ENCODE measurements at places on chromosomes 4 and X.

- DNase-seq: no peak
These were observed 196.8 kb upstream of the ATP6AP2 start for GRCh38 chrX:40383969-40384368.

- DNase-seq: no peak
These were observed 1077.3 kb downstream of the RAPGEF2 start for GRCh38 chr4:160180211-160180610.

DNA sequence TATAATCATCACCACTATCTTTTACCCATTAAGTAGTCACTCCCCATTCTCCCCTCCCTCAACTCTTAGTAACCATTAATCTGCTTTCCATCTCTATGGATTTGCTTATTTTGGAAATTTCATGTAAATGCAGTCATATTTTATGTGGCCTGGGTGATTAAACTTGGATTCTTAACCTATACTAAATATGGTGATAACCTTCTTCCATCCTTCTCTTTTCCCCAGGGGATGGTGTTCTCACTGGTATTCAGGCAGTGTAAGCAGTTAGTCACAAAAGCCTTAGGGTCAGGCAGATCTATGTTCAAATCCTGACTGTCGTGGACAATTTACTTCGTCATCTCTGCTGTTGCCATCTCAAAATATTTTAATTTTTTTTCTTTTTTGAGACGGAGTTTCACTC, 29.6 kb downstream of the RAB40AL start:
- DNase-seq: no peak

- DNase-seq: no peak
These were observed 11.7 kb upstream of the ZBTB33 start for GRCh38 chrX:120238933-120239332.

GRCh38 chrX:119790977-119791436, 423 bp downstream of the RPL39 start:
- DNase-seq: no peak

DNA sequence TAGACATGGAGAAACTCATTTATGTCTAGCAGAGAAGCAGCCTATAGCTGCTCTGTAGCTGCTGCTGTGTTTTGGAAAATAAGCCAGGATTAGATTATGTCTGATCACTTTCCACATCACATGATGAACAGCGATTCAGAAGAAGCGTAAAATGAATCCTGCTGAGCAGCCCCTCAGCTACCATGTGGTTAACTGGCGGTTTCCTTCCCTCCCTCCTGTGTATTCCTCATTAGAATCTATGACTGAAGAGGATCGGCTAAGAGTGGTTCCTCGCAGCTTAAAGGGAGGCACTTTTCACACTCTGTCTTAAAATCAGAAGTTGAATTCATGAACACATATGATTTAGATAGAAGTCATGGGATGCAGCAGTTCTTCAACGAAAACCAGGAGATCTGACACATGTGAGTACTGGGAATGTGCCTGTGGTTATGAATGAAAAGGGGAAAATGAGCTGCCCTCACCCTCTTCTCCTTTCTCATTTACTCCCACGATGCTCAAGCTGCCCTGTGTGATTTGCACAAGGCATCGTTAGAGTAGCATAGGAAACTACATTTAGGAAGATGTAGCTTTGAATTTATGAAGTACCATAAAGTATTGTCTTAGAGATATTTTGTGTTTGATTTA, at the start of gene PPEF1:
Gene PPEF1 (plus strand): TSS at position 220 of the 624 bp plus-strand sequence. CDS start 136 bp downstream, at position 356.
- no peak for DNase-seq

DNA sequence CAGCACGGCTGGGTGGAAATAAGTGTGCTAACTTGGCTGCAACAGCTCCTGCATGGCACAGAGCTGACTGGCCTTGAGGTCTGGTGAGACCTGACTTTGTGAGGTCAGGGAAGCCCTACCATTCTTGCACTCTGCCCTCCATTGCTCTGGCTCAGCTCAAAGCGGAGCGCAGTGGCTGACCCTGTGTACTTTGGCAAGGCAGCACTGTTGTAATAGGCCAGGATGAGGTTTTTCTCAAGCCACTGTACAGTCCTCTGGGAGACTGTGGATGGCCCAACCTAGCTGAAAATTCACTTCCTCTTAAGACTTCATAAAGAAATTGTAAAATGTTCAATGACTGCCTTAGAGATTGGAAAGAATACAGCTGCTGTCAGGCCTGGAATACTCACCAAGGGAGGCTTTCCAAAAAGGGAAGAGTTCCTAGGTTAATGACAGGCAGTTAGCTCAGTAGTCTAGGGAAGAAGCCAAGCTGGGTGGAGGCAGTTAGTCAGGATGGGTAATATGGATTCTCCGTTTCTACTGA, 129.8 kb downstream of the GUCY2F start:
- DNase-seq: no peak

DNA sequence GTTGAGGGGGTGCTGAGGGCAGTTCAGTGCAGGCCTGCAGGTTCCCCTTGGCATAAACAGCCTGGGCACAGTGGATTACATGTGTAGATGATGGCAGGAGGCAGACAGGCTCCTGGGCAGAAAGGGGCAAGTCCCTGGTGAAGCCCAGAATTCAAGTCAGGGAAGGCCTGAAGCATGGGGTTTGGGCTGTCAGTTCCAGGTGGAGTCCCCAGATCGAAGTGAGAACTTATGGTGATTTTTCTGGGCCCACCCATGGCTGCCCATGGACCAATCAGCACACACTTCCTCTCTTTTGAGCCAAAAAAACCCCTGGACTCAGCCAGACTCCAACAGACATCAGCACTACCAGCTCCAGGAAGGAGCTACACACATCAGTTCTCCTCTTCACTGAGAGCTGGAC, 529.1 kb downstream of the PPARGC1A start:
- DNase-seq: no peak

- DNase-seq: no peak
These were observed 117.3 kb downstream of the FAM133A start for GRCh38 chrX:93791304-93791703.

GRCh38 chr4:5126857-5127256, 75.6 kb downstream of the STK32B start:
- no peak for DNase-seq

GRCh38 chrX:38999967-39000745, 198.9 kb downstream of the MID1IP1 start:
- no peak for DNase-seq

DNA sequence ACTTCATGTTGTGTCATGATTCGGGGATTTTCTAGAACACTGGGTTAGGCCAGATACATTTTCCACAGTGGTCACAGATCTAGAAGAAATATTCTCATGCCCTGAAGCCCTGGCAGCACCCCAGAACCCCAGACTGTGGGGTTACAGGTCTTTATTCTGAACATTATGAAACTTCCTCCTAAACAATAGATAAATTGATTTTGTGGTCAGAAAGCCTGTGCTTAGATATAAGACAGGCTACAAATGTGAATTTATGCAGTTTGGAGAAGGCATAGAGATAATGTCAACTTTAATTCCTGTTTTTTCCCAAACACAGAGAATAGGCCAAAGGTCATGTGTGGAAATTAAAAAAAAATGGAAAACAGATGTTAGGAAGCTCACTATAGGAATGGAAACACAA, 492.9 kb downstream of the SPRY1 start:
- no peak for DNase-seq

DNA sequence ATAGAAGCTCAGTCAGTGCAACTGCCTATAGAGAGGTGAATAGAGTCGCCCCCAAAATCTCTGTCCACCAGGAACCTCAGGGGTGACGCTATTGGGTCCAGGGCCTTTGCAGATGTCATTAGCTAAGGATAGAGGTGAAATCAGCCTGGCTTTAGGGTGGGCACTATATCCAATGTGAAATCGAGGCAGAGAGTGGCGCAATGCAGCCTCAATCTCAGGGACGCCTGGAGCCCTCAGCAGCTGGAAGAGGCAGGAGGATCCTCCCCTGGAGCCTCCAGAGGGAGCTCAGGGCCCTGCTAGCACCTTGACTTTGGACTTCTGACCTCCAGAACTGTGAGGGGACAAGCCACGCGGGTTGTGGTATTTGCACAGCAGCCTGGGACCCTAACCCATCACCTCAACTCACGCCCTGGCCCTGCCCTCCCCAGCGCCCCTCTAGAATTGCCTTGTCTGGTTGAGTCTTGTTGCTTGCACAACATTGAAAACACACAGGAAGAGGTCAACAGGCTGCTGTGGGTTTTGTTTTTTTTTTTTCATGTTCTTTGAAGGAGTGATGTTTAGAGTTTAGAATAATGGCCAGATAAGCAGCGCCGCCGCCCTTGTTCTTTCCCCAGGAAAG, 89.4 kb upstream of the PSAPL1 start:
- DNase-seq: no peak

- DNase-seq: no peak
These were observed 33.4 kb upstream of the ENPP6 start for GRCh38 chr4:184250795-184251669.

DNA sequence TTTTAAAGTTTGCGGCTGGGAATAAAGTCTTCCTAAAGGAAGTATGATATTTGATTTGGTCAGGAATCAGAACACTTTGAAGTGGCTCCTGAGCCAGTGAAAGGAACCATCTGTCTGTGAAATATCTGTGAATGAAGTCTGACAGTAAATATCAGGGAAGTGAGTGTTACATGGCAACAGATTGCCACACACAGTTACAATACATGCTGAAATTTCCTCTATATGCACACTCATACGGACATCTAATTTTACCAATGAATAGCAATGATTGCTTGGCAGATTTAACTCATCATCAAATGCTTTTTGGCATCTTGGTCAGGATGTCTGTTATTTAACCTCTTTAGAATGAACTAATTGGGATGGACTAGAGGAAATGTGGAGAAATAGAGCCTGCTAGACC, 1023.8 kb downstream of the FAT4 start:
- DNase-seq: no peak

GRCh38 chrX:23664496-23664895, 2.8 kb upstream of the PRDX4 start:
- no peak for DNase-seq

DNA sequence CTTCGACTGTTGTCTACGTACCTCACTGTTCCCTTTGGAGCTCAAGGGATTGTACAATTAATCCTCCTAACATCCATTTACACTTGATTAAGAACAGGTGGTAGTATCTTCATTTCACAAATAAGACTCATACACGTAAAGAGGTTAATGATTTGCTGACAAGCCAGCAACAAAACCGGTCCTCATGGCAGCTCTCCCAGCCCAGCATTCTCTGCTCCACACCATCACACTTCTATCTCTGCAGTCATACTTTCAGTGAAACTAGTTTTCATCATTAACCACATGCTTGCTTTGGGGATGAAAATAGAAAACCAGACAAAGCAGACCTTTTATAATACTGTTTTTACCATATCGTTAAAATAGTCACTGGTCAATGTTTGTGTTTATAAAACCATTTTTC, 28.7 kb upstream of the CASK start:
- DNase-seq: no peak

DNA sequence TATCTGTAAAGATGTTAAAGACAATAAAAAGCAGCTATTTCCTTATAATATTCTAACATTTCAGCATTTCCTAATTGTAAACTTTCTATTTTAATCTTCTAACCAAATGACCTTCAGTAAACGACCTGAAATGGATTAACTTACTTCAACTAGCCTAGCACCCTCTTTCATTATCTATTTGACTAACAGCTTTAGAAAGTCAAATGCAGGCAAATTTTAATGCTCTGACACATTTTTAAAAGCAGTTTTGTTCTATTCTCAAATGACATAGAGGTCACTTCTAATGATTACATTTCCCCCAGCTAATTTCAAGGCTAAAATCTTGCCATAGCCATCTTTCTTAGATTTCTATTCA, 41.9 kb downstream of the SLC7A11 start:
- no peak for DNase-seq

DNA sequence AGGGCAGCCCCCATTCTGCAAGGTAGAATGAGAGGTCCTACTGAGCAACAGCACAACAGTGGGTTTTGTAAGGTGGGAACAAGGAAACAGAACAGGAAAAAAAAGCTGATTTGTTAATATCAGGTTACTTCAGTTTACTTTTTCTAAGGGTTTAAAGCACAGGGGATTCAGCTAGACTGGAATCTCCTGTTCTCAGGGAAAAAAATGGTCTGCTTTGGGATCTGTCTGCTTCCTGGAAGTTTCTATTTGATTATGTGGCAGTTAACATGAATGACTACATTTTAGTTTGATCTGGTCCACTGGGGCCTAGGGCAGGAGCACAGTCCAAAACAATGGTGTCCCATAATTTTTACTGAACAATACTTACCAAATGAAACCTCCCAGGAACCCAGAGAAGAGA, 104.6 kb downstream of the FBXW7 start:
- DNase-seq: no peak

DNA sequence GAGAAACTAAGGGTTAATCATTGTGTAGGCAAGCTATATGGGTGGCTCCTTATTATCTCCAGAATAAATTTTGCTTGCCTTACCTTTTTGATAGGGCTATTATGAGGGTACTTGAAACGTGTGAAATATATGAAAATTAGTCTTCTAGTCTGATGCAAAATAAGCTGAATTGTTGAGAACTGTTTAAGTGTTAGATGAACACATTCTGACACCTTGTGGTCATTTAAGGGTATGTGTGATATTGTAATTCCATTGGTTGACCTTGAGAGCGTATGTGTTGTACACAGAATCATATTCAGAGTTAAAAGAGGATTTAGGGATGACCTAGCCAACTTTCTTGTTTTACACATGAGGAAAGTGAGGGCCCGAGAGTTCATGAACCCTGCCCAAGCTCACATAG, 44.6 kb upstream of the LINC00632 start:
- no peak for DNase-seq

DNA sequence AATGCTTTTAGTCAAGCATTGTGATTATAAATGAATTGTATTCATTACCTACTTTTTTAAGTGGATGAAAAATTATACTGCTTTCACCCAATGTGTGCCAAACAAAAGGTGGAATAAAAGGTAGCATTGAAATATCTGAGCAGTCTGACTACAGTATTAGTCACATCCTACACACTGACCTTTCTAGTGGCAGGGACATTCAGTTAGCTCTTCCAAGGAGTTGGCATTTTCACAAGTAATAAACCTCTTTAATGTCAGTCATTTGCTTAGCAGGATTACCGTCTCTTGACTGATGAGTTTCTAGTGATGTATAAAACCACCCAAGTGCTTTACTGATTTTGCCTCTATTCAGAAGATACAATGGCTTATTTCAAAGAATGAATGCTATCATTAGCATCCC, 687.9 kb downstream of the ARAP2 start:
- no peak for DNase-seq

DNA sequence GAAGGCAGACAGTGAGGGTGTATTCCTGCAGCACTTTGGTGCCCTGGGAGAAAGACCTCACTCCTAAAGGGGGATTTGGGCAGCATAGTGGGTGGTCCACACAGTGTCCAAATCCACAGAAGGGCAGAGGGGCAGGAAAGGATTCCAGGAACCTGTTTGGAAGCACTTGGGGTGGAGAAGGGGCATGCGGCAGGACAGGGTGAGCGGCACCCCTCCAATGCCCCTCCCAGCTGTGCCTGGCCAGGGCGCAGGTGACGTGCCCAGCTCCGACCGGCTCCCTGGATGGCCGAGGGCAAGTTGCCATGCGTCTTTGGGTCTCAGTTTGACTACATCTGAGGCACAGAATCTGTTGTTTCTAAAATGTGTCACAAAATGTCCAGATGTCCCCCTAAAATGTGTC, 66.5 kb upstream of the HMX1 start:
- DNase-seq: no peak

All from endothelial cell (in vitro differentiated cells).